ENCODE measurements at places on chromosomes 12 and 14.

GRCh38 chr14:75258079-75258802 is 20.4 kb upstream of the FOS start:
- DNase-seq: no peak

DNA sequence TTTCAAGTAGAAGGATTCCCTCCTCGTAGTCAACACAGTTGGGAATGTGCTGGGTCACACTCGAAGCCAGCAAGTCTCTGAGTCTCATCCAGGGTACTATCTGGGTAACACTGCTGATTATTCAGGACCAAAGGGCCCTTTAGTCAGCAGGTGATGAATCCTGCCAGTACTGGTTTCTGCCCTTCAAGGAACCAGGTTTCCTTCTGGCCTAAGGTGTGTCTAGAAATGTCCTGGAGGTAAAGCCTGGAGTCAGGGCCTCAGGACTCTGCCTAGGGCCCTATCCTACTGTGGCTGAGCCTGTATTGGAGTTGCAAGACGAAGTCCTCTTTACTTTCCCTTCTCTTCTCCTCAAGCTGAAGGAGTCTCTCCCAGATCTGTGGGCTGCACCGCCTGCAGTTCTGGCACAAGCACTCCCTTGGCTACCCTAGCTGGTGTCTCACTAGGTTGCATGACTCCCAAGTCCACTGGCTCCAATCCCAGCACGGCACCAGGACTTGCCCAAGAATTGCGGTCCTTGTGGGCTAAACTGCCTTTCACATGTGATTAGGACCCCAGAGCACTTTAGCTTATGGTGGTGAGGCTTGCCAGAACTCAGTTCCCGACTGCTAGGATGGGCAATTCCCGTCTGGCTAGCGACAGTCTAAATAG is 193.7 kb upstream of the PDE3A start:
- DNase-seq: no peak

DNA sequence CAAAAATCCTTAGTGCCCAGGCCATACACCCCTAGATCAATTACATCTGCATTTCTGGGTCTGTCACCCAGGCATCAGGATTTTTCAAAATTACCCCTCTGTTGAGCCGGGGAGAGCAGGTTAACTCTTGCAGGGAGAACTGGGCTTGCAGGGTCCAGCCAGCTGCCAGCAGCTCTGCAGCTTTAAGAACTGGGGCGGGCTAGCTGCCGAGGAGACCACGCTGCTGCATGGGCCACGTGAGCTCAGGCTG is at the start of gene DGLUCY:
Gene DGLUCY (plus strand): TSS at position 245 of the 250 bp plus-strand sequence. CDS start 46,222 bp downstream, outside the sequence.
- DNase-seq: peak; percentile 36

DNA sequence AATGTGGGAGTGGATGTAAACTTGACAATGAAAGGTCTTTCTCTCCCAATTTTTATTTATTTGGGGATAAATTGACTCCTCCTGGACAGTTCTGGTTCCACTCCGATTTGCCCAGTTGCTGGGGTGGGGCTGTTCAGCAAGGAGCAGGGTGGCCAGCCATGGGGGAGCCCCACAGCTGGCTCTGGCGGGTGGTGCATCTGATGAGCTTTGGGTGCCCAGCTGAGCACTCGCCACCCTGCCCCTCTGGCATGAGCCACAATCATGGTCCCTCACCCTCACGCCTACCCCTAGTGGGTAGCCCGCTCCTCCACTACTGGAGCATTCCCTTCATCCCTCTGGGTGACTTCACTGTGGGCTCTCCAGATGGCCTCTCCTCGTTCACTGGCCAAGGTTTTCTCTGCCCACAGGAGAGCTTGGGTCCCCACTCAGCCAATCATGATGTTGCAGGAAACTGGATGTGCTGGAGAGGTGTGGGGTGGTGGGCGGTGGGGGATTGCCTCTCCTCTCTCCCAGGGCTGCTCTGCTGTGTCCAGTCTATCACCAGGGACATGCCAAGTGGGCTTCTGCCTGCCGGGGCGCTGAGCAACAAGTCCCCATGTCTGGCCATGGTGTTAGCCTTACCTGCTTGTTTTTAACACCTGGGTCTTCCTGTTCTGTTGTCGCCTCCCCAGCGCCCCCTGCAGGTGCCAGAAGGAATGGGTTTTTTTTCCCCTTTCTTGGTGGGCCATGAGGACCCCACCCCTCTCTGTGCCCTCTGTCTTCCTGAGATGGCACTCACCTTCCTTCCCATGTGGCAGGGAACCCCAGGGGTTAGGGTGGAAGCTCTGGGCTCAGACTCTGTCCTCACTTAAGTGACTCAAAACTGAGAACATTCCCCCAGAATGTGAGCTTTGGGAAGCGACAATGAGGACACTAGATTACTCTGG is 3.4 kb downstream of the CYP46A1 start:
- peak; percentile 17 for DNase-seq

DNA sequence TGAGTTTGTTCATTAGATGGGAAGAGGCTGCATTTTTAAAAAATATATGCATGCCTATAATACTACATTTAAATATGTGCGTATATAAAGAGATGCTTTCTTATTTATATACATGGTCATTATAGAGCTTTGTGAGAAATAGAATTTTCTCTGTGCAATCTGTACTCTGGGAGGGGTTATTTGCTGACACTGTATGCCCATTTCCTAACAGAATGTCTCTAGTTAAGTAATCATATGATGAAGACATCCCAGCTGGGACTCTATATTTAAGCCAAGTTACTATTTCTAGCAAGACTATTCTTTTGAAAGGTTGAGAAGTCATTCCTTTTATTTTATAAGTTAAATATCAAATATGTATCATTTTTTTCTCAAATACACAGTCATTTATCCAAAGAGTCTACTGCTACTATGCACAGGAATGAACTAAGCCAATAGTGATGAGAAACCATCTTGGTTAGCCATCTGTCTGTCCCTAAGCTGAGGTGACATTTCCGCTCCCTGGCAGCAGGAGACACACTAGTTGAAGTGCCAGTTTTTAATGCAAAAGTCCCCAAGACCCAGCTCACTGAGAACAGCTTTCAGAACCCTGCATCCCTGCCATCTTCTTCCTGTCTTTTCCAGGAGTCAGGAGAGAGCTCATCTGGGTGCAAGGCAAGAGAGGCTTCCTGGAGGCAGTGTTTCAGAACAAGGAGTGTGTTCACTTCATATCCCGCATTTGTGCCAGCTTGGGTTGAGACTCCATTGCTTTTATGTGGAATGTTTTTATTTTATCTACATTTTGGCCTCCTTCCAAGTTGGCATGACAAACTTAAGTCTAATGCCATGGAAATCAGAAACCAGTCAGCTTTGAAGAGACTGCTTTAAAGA is 69.5 kb downstream of the TMEM132C start:
- no peak for DNase-seq

GRCh38 chr12:105171691-105172436 is 64.1 kb downstream of the APPL2 start:
- DNase-seq: no peak

GRCh38 chr12:45731190-45731775 is 1.8 kb downstream of the ARID2 start:
- no peak for DNase-seq

DNA sequence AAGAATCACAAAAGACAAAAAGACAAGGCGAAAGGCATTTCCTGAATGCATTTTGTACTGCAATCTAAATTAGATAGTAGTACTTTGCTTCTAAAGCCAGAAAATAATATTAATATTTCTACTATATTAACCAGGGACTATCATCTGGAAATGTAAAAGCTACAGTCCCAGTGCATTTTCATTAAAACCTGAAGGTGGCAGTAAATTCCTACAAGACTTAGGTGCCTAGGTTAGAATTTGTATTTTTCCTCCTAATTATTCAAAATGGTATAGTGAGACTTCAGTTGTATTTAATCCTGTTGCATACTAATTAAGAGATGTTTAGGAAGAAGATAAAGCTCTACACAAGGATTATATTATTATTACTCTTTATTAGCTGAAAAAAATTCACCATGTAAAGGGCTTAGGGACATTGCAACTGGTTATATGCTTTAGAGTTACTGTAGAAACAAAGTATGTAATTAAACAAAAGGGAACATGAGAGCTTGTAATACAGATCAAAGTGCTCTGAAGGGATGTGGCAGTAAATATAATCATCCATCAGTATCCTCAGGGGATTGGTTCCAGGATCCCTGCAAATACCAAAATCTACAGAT is 53.6 kb downstream of the BRMS1L start:
- no peak for DNase-seq

DNA sequence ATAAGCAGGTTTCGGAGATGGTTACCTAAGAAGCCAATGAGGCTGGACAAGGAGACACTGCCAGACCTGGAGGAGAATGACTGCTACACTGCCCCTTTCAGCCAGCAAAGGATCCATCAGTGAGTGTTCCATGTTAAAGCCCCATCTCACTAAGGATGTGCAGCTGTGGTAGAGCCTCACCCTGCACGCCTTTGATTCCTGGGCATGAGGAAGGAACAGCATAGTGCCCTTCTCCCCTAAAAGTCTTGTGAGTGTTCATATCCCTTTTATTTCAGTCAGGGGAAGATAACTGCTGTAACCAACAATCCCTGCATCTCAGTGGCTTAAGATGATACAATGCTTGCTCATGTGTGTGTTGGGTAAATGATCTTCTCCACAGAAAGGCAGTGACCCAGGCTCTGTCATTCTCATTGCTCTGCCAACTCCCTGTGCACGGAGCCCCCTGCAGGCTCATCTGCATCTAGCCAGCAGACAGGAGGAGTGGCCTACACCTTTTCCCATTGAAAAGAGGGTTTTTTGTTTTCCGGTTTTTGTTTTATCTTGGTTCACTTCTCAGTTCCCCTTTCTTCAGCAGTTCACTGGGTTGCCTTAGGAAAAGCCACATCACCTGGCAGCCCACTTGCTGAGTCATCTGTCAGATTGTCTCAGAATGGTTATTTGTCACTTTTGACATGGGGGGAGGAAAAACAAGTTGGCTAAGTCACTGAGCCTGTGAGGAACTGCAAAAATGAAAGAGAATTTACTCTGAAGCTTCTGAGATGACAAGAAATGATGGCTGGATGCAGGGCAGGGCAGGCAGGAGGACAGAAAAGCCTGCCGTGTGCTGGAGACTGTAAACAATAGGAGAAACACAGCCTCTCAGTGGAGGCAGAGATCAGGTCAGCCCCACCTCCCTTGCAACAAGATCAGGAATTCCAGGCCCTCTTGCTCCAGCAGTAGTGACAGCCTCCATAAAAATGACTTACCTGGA is 193.3 kb downstream of the ANO4 start:
- no peak for DNase-seq

- DNase-seq: no peak
Measured at GRCh38 chr14:89368490-89369477, 48.2 kb downstream of the FOXN3 start.

- DNase-seq: no peak
Measured at GRCh38 chr14:103679351-103679750, 35.9 kb downstream of the XRCC3 start.

- no peak for DNase-seq
Measured at GRCh38 chr12:49955899-49956662, 5.5 kb downstream of the AQP2 start.

DNA sequence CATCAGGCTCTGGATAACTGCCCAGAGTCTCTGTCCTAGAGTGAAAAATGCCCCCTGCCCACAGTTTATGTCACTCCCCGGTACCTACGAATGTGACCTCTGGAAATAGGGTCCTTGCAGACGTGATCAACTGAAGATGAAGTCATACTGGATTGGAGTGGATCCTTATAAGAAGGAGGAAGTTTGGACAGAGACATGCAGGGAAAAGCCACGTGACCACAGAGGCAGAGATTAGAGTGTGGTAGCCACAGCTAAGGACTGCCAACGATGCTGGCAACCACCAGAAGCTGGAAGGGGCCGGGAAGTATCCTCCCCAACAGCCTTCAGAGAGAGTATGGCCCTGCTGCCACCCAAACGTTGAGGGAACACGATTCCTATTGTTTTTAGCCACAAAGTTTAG is 101.2 kb upstream of the NCOR2 start:
- no peak for DNase-seq

GRCh38 chr14:92690171-92691011 is 58.0 kb downstream of the LGMN start:
- no peak for DNase-seq

DNA sequence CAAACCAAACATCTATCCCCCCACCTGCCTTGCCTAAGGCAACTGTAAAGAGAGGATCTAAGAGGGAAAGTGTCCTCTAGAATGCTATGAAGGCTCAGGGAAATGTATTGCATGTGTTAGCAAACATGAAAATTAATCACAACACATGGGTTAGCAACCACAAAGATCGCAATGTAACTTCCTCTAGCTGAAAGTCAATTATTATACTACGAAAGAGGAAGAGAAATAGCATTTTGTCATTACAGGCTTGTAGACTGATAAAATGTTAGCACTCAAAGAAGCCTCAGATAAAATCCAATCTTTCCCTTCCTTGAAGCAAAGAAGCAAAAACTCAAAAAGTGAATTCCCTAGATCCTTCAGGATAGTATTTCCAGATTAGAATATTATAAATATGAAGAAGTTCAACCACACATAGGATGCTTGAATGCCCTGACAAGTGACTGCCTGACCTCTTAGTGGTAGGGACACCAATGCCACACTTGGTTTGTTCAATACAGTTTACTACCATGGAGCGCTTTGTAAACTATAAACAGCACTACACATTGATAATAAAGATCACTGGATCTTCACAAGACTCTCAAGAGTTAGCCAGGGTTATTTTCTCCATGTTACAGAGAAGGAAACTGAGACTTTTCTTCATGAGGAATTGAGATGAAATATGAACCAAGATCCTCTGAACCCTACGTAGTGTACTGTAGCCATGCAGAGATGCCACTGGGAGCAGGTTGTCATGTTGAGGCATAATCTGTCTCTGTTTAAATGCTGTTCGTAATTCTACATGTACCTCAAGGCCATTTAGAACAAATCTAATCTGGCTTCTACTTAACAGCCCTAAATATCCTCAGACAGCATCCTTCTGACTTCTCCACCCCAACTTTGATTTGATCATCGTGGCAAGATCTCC is 100.7 kb downstream of the ITPR2 start:
- DNase-seq: no peak

- DNase-seq: no peak
Measured at GRCh38 chr14:91342206-91342760, 75.3 kb downstream of the CCDC88C start.

GRCh38 chr12:10247436-10248058 is 34.9 kb downstream of the GABARAPL1 start:
- no peak for DNase-seq

DNA sequence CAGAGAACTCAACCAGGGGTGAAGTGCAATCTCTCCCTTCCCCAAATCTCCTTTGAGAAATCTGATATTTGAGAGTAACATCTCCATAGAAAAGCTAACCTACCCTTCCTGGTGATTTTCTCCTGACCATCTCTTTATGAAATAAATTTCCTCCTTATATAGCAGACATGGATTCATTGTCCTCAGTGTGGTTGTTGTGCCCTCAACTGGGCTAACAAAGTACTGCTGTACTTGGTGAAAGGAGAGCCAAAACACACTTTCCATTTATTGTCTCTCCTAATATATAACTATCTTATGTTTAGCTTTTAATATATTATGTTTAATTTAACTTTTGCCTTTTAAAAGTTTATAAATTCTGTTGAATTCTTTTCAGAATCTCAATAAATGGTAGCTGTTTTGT is 65.1 kb upstream of the SLCO1B1 start:
- no peak for DNase-seq

GRCh38 chr14:75566321-75566720 is 12.1 kb upstream of the FLVCR2 start:
- peak; percentile 67 for DNase-seq

GRCh38 chr12:76777765-76778216 is 13.9 kb downstream of the ZDHHC17 start:
- DNase-seq: no peak

All from activated T-helper 1 cell treated with anti-CD3 and anti-CD28 coated beads, Interleukin-2, amount 50 U/mL, for 16 hours (primary cell).